ENCODE measurements at places on chromosomes 16 and 17.

DNA sequence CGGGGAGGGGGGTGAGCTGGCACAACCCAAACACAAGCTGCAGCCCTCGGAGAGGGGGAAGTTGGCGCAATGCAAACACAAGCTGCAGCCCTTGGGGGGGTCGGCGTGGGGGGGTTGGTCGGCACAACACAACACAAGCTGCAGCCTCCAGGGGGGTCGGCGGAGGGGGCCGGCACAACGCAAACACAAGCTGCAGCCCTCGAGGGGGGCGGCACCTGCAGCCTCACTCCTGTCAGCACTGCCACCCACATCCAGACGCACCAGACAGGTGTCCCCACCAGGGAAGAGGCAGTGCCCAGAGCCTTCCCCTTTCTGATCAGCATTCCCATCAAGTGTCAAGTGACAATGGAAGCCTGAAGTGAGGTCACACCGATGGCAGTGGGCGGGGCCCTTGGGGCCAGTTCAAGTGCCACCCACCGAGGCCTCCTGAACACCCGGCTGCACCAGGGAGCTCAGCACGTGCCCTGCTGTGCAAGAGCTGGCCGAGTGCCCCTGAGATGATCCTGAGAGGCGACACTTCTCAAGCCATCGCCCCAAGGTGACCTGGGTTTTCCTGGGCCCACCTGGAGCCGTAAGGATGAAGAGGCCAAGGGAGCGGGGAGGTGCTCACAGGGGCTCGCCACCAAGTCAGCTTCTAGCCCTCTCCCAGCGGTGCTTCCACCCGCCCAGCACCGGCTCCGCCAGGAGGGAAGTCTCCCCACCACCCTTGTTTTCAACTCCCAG is 59.3 kb downstream of the KLHDC4 start:
- no peak for DNase-seq

GRCh38 chr16:11188801-11189740 is 66.9 kb downstream of the SOCS1 start:
- no peak for DNase-seq

DNA sequence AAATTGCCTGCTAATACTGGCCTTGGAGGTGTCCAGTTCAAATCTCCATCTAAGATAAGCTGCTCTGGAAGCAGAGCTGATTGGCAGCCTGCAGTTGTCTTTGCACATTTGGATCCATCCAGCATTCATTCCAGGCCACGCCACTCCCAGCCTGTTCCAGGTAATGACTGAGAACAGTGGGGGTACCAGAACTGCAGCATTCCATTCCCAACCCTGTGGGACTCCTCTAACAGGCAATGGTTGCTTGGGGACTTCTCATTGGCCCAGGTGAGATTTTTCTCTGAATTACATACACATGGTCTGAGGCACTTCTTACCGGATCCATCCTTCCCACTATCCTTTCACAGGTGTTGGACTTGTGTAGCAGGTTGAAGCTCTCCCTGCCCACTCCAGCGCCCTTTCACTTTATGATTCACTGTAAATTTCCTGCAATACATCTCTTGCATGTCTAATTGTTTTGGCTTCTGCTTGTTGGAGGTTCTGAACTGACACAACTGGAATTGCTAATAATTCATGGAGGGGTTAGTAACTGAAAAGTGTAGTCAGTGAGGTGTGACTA is 206.1 kb upstream of the ZFHX3 start:
- DNase-seq: no peak

DNA sequence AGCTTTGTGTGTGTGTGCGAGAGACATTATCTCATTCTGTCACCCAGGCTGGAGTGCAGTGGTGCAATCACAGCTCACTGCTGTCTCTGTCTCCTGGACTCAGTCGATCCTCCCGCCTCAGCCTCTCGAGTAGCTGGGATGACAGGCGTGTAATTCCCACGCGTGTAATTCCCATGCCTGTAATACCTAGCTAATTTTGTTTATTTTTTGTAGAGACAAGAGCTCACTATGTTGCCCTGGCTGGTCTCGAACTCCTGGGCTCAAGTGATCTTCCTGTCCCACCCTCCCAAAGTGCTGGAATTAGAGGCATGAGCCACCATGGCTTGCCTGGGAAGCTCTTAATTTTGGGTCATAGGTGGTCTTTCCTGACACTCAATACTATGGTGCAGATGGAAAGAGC is 205.3 kb upstream of the TNRC6C start:
- DNase-seq: no peak

- DNase-seq: no peak
Measured at GRCh38 chr16:55115506-55115905, 184.8 kb downstream of the IRX5 start.

- DNase-seq: no peak
Measured at GRCh38 chr17:45697076-45697475, 87.0 kb upstream of the CRHR1 start.

DNA sequence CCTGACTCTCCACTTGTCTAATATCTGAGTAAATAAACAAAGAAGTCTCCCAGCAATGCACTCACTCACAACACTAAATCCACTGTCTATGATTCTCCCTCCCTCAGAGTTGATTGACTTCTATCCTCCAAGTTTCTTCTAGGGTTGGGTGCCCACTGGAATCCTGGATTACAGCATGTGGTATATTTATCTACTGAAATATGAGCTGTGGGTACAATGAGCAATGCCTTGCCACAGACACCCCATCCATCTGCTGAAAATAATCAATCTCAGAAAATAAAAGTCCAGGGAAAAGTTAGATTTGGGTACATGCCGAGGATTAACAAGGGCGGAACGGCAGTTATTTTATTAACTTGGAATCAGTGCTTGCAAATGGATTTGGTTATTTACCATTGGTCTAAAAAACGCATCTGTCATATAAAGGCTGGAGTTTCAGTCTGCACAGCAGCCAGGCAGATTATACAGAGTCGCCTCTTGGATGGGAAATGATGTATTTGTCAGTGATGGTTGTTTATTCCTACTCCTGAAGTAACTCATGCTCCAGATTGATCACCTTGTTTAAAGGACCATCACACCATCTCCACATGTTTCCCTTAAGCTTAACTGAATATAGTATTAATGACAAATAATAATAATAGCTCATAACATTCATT is 193.9 kb upstream of the SOX9 start:
- DNase-seq: no peak

DNA sequence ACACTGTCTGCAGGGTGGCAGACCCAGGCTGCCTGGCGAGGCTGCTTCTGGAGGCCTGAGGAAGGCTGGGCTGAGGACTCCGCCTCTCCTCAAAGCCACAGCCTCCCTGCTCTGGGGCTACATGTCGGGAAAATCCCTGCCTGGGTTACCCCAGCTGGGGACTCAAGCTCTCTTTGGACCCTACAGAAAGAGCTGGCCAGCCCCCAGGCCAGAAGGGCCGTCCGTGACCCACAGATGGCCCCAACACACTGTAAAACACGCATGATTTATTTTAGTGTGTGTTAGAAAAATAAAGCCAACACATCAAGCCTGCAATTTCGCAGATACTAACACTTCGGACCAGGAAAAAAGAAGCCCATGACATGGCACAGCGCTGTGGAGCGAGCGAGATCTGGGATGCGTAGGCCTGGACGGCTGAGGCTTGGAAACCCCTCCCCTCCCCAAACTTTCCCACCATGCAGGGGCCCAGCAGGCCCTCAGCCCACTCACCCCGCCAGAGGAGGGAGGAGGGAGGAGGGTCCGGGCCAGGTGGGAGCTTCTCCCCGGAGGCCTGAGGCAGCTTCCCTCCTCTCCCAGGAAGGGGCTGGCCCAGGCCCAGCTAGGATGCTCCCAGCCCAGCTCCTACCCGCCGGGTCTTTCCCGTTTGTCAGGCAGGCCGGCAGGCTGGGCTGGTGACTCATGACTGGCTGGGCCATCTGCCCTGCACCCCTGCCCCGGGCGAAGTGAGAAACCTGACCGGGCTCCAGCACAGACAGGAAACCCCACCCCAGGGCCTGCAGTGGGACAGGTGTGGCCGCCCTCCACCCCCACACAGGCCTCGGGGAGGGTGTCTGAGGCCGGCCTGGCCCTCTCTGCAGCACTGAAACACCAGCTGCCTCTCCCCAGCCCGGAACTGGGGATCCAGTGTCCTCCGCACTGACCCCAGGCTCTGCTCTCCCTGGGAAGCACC is 34.1 kb upstream of the SLC38A10 start:
- no peak for DNase-seq

DNA sequence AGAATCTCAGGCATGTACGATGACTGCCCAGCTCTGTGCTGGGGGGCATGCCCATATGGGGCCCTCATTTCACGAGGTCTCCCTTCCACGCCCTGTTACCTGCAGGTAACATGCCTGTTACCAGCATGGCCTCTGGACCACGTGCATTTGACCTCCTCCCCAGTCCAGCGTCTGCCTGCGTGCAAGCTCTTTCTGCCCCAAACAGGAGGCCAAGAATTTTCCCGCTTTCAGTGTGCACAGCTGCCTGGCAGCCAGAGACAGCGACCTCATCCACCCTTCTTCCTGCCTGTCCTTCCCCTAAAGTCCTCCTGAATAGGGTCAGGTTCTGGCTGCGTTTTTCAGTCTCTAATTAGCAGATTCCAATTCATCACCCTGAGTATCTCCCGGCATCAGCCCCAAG is 306.5 kb upstream of the ZFHX3 start:
- DNase-seq: no peak

DNA sequence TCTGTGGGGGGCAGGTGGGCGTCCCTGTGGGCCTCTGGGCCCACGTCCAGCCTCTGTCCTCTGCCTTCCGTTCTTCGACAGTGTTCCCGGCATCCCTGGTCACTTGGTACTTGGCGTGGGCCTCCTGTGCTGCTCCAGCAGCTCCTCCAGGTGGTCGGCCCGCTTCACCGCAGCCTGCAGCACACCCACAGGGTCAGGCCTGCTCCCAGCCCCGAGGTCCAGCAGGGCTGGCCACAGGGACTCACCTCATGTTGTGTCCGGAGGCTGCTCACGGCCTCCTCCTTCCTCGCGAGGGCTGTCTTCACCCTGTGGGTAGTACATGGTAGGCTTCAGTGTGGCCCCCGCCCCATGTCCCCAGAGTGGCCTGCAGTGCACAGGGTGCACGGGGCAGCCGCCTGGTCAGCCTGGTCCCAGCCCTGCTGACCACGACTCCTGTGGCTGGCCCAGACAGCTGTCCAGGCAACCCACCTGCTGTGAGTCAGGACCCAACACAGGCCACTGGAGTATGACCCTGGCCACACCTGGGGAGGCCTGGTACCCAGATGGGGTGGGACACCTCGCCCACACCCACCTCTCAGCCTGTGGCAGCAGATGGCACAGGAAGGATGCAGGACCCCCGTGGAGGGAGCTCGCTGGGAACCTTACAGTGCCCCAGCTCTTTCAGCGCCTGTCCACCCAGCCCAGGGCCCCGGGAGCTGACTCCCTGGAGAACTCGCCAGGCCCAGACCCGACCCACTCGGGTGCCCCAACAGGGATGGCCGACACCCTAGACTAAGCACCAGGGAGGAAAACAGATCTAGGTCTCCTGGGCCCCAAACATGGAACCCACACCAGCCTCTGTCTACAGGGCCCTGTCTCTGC is 23.9 kb upstream of the AATK start:
- DNase-seq: no peak

DNA sequence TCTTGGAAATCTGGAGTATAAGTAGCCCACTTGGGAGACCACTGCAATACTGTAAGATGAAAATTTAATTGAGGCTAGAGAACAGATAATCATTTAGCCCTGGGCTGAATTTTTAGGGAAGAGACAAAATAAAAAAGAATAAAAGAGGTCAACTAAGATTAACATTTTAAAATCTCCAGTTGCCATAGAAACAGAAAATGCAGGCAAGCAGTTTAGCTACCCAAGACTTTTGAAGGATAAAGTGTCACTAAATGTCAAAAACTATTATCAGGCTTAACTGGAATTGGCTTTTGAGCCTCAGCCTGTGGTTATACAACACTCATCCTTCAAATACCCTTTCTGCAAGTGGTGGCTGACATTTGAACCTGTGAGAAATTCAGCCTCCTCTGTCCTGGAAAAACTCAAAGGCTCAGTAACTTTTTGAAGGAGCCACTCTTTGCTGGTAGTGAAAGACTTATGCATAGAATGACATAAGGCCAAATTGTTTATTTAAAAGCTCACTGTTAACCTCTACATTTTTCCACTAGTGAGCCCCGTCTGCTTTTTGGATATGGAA is 220.7 kb upstream of the KCNJ16 start:
- DNase-seq: no peak

DNA sequence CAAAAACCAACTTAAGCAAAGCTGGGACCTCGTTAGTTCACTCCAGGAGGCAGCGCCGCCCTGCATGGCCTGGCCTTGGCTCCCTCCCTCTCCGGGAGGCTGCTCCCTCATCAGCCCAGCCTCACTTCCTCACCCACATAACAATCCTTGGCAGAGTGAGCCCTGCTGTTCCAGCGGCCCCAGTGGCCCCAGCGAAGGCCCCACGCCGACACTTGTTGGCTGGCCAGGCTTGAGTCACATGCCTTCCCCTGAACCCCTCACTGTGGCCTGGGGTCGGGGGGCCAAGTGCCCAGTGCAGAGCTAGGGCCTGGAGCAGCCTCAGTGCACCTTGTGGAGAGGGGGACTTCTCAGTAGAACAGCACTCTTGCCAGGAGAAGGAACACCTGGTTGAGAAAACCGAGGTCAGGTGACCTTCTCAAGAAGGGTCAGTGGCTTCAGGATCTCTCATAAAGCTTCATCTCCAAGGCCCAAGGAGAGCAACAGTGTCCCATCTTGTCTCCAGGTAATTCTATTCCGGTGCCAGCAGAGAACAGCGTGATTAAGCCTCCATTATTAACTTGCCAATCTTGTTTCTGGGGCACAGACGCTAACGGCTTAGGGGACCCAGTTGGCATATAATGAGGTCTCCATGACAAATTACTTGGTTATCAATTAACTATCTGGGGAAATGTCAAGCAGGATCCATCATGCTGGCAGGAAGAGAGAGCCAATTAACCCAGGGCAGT is 26.8 kb downstream of the ENDOV start:
- no peak for DNase-seq

GRCh38 chr16:2023092-2024031 is 3.3 kb upstream of the NHERF2 start:
- peak; percentile 97 for DNase-seq

DNA sequence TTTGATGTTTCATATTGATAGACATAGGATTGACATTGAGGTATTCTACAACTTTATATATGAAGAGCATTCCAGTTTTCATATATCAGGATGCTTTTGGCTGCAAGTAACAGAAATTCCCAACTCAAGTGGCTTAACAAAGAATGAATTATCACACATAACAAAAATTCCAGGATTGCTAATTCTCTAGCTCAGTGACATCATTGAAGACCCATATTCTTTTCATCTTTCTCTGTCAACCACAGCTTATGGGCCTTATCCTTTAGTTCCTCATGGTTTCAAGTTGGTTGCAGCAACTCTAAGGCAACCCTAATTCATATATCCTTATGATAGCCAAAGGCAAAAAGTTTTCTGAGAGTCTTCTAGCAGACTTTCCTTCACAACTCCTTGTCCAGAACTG is 91.5 kb upstream of the HAS3 start:
- DNase-seq: no peak

DNA sequence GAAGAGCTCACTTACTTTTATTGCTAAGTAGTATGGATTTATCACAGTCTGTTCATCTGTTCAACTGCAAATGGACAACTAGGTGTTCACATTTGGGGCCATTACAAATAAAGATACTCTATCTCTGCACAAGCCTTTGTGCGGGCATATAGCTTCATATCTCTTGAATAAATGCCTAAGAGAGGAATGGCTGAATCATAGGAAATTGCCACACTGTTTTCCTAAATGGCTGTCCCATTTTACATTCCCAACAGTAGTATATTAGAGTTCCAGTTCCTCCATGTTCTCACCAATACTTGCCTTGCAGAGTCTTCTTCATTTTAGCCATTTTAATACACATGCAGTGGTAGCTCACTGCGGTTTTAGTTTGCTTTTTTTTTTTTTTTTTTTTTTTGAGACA is 20.5 kb downstream of the NSMCE1 start:
- no peak for DNase-seq

Data from stimulated activated CD4-positive, alpha-beta T cell treated with anti-CD3 and anti-CD28 coated beads, TNF-alpha, amount 100 ng/mL, for 1 hour (primary cell).